MCF 10A (cell line): ENCODE measurements at places on chromosomes 3 and 15. TPM values are rescaled to one million over a fixed set of nuclear protein-coding genes. Genes with fewer than 3 reads are reported as not detected.

GRCh38 chr3:48688737-48689075, 3.0 kb upstream of the NCKIPSD start:
- no peak for DNase-seq
- H3K4me3 ChIP-seq = no peak overlapping the region
- H3K36me3 ChIP-seq = peaks cover 84% of the 10 kb centered on the region

DNA sequence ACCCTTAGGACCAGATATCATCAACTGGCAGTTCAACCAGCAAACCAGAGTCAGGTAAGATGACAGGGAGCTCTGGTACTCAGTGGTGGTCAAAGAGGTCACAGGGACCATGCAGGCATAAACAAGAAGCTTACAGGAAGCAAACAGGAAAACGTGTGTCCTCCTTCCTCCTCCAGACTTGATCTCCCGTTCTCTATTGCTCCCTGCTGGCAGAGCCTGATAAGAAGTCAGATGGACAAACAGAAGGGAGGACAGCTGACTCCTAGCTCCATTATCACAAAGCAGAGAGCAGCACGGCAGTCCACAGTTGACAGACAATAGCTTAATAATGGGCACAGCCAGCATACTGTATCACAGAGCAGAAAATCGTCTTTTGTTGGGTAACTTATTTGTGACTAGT, 156.5 kb upstream of the SLC2A2 start:
- no peak overlapping the region for H3K4me3 ChIP-seq
- H3K36me3 ChIP-seq = no peaks in the 10 kb centered on the region

- peak; percentile 77 for DNase-seq
- no peak overlapping the region for H3K27ac ChIP-seq
- H3K36me3 ChIP-seq = no peaks in the 10 kb centered on the region
- no peak overlapping the region for H3K4me3 ChIP-seq
- H3K4me1 ChIP-seq = no peaks in the 10 kb centered on the region
Measured at GRCh38 chr3:108477511-108478147, 32.8 kb downstream of the MYH15 start.

- H3K27me3 ChIP-seq = no peaks in the 10 kb centered on the region
- H3K4me1 ChIP-seq = peaks cover 7% of the 10 kb centered on the region
- no peak for DNase-seq
- no peak overlapping the region for H3K4me3 ChIP-seq
- no peak overlapping the region for H3K27ac ChIP-seq
Measured at GRCh38 chr3:190132371-190132770, 11.7 kb upstream of the P3H2 start.

DNA sequence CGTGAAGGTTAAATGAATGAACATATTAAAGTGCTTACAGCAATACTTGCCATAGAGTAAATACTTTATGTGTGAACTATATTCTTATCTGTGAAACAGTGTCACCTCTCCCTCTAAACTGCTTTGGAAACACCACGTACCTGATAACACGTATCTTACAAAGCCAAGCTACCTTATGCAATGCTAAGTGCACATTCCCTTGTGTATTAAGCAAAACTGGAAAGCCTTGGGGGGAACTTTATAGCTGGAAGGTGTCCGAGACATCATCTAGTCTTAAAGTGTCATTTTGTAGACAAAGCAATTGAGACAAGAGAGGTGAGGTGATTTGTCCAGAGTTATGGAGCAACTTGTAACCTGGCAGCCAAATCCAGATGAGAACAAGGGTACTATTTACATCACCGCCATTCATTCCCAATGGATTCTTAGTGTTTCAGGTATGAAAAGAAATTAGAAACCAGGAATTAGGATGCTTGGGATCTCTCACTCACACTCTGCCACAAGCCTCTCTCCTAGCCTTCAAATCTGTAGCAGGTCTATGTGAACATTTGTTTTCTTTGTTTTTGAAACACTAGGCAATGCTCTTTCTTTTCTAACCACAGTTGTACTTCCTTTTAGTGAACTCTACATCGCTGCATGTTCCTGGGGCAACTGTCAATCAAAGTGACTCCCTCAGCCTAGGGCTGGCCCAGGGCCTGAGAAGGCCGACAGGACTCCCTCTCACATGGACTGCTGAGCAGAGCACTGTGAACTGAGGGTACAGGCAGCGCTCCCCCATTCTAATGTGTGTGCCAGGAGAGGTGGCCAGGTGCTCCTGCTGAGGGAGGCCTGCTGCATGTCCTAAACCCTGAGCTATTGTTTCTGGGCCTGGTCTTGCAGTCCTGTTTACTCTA, 13.9 kb upstream of the MGLL start:
- H3K27ac ChIP-seq = no peak overlapping the region
- H3K4me3 ChIP-seq = no peak overlapping the region
- peaks cover 18% of the 10 kb centered on the region for H3K4me1 ChIP-seq
- DNase-seq = no peak
- peaks cover 12% of the 10 kb centered on the region for H3K27me3 ChIP-seq
- H3K36me3 ChIP-seq = no peaks in the 10 kb centered on the region

The SNTN gene
- not detected in 2 replicates for total RNA-seq

GRCh38 chr3:47104259-47104658, 59.7 kb downstream of the SETD2 start:
- H3K27me3 ChIP-seq = no peaks in the 10 kb centered on the region
- H3K27ac ChIP-seq = no peak overlapping the region
- H3K4me3 ChIP-seq = no peak overlapping the region
- no peaks in the 10 kb centered on the region for H3K4me1 ChIP-seq

- no peaks in the 10 kb centered on the region for H3K4me1 ChIP-seq
- H3K27me3 ChIP-seq = no peaks in the 10 kb centered on the region
- peaks cover 6% of the 10 kb centered on the region for H3K36me3 ChIP-seq
- H3K4me3 ChIP-seq = no peak overlapping the region
Measured at GRCh38 chr3:87268646-87269211, 7.7 kb downstream of the POU1F1 start.

GRCh38 chr3:54900838-54901591, 26.8 kb downstream of the LRTM1 start:
- no peak overlapping the region for H3K4me3 ChIP-seq
- no peak overlapping the region for H3K27ac ChIP-seq
- H3K27me3 ChIP-seq = no peaks in the 10 kb centered on the region
- H3K4me1 ChIP-seq = peaks cover 22% of the 10 kb centered on the region
- DNase-seq = no peak
- peaks cover 27% of the 10 kb centered on the region for H3K36me3 ChIP-seq

DNA sequence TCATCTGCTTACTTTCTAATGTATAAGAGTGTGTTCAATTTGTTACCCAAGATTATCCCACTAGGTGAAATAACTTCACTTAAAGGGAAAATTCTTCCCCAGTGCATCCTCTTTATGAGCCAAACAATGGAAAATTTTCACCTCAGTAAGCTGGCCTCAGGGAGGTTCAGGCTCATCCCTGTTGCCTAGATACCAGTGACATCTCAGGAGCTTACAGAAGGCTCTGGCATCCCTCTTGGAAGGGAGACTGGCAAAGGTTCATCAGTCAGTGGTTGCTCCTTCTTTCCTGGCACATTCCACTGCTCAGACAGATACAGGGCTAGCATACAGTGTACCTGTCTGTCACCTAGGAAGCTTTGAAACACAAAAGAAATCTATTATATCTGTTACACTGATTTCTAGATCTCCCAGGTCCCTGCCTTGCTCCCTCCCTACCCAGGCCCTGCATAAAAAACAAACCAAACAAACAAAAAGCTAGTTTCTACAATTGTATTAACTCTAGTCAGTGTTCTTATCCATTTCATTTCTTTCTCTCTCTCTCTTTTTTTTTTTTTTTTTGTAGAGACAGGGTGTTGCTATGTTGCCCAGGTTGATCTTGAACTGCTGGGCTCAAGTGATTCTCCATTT, 1.7 kb downstream of the IP6K2 start:
- H3K27me3 ChIP-seq = no peaks in the 10 kb centered on the region
- H3K36me3 ChIP-seq = peaks cover 62% of the 10 kb centered on the region
- H3K4me1 ChIP-seq = peaks cover 22% of the 10 kb centered on the region
- DNase-seq = peak; percentile 25
- peak overlapping the region; percentile 98 for H3K27ac ChIP-seq

- no peaks in the 10 kb centered on the region for H3K4me1 ChIP-seq
- DNase-seq = no peak
- no peak overlapping the region for H3K4me3 ChIP-seq
- H3K36me3 ChIP-seq = no peaks in the 10 kb centered on the region
Measured at GRCh38 chr3:933326-933725, 159.5 kb upstream of the CNTN6 start.

The C3orf20 gene
- total RNA-seq = 0.15 TPM in 1 of 2 replicates, not detected in the other

DNA sequence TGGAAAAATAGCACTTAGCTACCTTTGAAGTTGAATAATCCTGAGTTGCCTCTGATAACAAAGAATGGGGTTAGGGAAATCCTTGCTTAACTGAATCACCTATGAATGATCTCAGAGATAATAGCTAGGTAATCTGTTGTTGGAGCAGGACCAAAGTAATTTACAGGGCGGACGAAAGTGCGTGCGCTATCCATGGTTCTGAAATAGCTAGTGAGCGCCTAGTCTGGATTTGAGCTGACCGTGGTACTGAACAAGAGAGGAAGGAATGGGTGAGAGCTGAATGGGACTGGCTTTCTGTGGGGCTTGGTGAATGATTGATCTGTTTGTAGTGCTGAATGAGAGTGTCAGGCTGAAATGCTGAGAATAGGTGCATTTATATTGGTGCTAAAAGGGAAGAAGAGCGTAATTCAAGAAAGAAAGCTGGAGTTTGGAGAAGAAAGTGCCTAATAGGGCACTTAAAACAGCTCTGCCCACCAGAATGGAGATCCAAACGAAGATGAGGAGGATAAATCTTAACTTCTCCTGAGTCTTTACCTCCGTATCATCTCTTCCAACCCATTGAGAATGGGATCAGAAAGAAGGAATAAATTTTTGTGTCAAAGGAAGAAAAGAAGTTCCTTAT, 10.1 kb downstream of the SCN10A start:
- DNase-seq = peak; percentile 90
- no peaks in the 10 kb centered on the region for H3K36me3 ChIP-seq
- H3K27ac ChIP-seq = no peak overlapping the region

- H3K27ac ChIP-seq = peak overlapping the region; percentile 90
- H3K4me1 ChIP-seq = peaks cover 63% of the 10 kb centered on the region
- peak overlapping the region; percentile 69 for H3K4me3 ChIP-seq
- peak; percentile 98 for DNase-seq
- no peaks in the 10 kb centered on the region for H3K27me3 ChIP-seq
Measured at GRCh38 chr15:62896969-62897486, 145.5 kb upstream of the TPM1 start.

GRCh38 chr15:65189102-65189740, 4.1 kb upstream of the CLPX start:
- H3K27ac ChIP-seq = no peak overlapping the region
- H3K27me3 ChIP-seq = no peaks in the 10 kb centered on the region
- peaks cover 6% of the 10 kb centered on the region for H3K4me1 ChIP-seq

GRCh38 chr3:61858054-61858453, 296.7 kb downstream of the PTPRG start:
- no peak overlapping the region for H3K27ac ChIP-seq
- no peaks in the 10 kb centered on the region for H3K36me3 ChIP-seq
- peaks cover 25% of the 10 kb centered on the region for H3K4me1 ChIP-seq
- H3K4me3 ChIP-seq = no peak overlapping the region

DNA sequence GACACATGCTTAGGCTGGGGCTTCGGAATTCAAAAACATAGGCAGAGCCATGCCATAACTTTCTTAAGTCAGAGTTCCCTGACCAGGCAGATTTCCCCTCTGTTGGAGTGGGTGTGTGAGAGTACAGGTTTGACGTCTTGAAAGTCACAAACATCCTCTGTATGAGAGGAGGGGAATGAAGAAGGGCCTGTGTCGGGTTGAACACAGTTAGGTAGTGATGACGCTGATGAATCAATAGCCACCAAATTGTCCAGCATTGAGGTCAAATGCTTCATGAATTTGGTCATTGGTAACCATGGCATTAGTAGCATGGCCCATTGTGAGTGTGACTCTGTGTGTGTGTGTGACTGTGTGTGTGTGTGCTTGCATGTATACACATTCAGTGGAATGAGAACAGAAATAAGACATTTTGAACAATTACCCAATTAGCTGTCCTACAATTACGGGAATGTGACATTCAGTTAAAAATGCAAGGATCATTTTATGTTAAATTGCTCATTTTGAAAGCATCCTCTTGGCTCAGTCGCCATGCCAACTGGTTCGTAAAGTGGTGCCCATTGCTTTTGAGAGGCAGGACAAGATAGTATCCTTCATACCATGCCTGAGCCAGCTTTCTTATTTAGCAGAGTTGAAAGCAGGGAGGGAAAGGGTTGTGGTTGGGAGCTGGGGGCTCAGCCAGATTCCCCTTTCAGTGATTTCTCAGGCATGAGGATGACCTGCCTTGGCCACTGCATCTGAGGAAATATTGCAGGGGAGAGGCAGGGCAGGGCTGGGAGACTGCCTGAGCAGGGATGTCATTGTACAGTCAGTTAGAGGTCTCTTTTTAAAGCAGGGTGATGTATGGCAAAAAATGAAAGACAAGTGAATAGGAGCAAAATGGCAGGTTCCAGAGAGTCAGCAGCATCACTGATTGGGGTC, 35.4 kb downstream of the RBP2 start:
- no peak overlapping the region for H3K27ac ChIP-seq
- H3K4me3 ChIP-seq = no peak overlapping the region
- no peaks in the 10 kb centered on the region for H3K4me1 ChIP-seq
- no peaks in the 10 kb centered on the region for H3K36me3 ChIP-seq
- DNase-seq = no peak
- no peaks in the 10 kb centered on the region for H3K27me3 ChIP-seq

The C15orf62 gene
- total RNA-seq = 0.26 and 0.52 TPM in 2 replicates

The RARB gene
- not detected in 2 replicates for total RNA-seq

The FILIP1L gene
- 1.3 and 2.4 TPM in 2 replicates for total RNA-seq
